ENCODE measurements at places on chromosomes 13 and 19.

GRCh38 chr19:19602136-19602712 is 16.3 kb downstream of the PBX4 start:
- peak; percentile 51 for DNase-seq

GRCh38 chr13:50485979-50486935 is 357.2 kb downstream of the DLEU7 start:
- DNase-seq, result no peak

- DNase-seq, result no peak
Measured at GRCh38 chr19:51156710-51157109, 14.6 kb downstream of the SIGLEC7 start.

DNA sequence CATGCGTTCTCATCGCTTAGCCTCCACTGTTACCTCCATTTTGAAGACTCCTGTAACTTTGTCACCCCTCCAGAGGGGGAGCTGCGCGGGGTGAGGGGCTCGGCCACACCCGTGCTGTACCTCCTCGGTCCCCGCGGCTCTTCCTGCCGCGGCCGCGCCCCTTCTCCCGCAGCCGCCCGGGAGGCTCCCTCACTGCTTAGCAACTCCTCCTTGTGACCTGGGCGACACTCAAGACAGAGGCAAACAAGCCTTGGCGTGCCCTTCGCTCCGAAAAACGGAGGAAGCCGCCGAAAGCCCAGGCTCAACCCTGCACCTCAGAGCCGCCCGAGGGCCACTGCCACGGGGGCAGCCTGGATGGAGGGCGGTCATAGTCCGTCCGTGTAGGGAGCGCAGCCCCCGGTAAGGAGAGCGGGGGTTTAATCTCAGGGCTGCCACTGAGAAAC is 494.3 kb downstream of the FOXO1 start:
- DNase-seq, result no peak

DNA sequence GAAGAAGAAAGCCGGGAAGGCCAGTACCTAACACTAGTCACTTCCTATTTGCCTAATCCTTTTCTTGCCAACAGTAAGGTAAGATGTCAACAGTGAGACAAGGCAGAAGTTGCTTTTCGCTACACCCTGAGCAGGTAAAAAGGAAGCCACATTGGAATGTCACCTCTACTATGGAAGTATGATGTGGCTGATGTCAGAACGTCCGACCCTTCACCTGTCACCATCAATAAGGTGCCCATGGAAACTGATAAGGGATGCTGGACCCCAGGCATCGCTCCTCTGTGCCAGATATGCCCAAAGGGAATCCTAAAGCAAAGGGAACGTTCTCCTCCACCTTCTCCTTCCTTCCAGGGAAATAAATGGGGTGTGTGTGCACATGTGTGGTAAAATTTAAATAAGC is 34.3 kb downstream of the COL4A1 start:
- DNase-seq, result no peak

- DNase-seq, result no peak
Measured at GRCh38 chr19:42634409-42635232, 39.9 kb upstream of the CEACAM8 start.

GRCh38 chr13:51267622-51268021 is 45.4 kb downstream of the FAM124A start:
- no peak for DNase-seq

- DNase-seq, result no peak
Measured at GRCh38 chr13:23504180-23504579, 66.0 kb upstream of the TNFRSF19 start.

DNA sequence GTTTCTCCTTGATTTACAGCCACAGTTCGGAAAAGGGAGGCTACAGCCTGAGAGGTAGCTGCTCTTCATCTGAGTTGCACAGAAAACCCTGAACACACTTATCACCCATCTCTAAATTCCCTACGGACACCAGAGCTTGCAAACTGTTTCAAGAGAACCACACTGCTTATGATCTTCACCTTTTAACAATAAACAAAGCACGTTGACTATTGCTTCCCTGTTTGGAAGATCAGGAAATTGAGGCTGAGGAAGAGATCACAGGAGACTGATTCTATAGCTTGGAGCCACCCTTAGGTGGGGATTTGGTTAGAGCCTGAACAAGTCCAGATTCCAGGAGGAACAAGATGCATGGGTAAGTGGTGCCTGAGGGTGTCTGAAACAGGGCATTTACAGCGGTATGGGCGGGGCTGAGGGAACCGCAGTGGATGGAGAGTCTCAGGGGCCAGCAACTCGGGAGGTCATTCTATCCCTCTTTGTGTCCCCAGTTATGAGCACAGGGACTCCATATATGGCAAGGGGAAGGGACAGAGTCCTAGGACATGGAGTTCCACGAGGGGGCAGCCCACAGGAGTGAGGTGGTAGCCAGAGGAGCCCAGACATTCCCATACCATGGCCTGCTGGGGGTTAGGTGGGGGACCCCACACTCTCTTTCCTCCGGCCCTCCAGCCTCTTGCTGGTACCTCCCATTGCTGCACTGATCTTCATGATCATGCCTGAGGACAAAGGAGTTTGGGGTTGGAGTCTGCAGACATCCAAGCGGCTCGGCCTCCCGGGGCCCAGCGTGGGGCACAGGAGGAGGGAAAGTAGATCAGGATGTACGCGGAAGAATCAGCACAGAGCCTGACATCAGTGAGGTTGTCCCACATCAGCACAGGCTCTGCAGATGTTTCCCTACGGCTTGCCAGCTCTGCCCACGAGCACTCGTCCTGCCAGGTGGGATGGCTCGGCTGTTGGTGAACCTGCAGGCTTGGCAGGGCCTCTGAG is 162.3 kb upstream of the ZNF536 start:
- no peak for DNase-seq

GRCh38 chr13:37091835-37092234 is 13.6 kb downstream of the CSNK1A1L start:
- DNase-seq, result no peak

DNA sequence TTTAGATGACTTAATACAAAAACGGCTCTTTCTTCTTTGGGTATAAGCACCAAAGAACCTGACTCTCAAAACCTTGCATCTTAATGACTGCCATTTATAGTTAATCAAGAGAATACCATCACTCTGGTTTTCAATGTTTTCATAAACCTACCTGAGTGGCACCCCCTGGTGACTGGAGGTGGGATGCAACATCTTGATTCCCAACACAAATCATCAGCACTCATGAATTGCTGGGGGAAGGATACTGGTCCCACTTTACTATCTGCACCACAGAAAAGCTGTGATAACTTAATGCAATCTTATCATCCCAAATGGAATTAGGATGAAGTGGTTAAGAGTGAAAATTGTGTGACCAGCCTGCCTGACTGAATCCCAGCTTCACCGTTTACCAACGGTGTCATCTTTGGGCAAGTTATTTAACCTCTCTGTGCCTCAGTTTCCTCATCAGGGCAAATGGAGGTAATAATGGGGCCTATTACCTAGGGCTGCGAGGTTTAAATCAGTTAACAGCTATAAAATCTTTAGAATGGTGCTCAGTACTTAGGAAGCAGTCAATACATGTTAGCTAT is 366.4 kb downstream of the KLF12 start:
- peak; percentile 44 for DNase-seq

GRCh38 chr19:21934593-21934992 is 76.2 kb downstream of the ZNF208 start:
- no peak for DNase-seq

- DNase-seq, result peak; percentile 92
Measured at GRCh38 chr19:55624109-55625003, at the start of gene ZNF784. ZNF784 (minus strand) TSS chr19:55624566; CDS start chr19:55624561, 5 bp downstream.

DNA sequence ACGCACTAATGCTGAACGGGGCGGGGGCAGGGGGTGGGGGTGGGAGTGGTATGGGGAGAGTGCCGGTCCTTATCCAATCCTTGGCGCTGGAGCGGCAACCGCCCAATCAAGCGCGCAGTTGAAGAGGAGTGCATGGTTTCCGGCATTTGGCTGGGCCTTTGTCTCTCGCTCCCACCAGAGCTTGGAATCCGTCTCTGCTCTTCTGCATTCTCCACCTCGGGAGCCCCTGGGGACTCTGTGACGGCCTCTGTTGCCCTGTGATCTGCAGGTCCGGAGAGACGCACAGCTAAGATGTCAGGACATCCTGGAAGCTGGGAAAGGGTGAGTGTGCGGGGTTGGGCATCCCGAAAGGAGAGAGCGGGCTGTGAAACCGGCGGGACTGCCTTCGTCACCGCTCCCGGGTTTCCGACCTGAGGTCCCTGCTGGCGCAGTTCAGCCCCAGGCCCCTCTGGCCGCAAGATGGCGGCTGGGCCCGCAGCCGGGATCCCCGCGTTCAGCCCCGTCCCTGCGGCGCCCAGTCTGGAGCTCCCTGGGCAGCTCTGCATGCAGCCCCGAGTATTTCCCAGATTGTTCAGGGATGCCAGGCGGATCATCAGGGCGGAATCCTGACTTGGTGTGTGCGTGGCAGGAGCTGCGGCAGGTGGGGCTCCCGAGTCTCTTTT is 53.6 kb upstream of the ZNF254 start:
- peak; percentile 95 for DNase-seq

DNA sequence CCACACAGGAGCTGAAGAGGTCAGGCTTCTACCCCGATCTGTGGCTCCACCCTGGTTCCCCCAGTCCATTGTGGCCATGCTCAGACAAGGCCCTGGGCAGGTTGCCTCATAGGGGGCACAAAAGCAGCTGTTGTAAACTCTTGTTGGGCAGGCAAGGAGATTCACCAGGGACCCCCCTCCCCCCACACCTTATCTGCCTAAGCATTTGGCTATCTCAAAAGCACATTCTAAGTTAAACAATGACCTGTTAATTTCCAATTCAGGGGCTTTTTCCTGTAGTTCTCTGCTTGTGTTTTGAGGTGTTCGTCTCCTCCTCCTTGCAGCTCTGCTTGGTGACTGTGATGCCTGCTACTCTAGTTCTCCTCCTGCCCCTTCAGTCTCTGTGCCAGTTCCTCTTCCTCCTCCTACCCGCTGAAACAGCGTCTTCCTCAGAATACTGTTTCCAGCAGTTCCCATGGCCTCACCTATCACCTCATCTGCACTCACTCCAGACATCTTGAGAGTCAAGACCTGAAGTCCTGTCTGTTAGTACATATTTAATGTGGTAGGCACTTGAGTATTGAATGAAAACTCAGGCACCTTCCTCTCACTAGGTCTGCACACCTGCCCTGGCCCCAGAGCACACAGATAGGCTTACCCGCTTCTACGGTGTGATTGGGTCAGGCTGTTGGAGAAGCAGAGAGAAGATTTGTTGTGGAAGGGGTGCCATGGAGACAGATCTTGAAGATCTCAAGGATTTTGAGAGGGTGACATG is 31.7 kb downstream of the SPATA13 start:
- no peak for DNase-seq

DNA sequence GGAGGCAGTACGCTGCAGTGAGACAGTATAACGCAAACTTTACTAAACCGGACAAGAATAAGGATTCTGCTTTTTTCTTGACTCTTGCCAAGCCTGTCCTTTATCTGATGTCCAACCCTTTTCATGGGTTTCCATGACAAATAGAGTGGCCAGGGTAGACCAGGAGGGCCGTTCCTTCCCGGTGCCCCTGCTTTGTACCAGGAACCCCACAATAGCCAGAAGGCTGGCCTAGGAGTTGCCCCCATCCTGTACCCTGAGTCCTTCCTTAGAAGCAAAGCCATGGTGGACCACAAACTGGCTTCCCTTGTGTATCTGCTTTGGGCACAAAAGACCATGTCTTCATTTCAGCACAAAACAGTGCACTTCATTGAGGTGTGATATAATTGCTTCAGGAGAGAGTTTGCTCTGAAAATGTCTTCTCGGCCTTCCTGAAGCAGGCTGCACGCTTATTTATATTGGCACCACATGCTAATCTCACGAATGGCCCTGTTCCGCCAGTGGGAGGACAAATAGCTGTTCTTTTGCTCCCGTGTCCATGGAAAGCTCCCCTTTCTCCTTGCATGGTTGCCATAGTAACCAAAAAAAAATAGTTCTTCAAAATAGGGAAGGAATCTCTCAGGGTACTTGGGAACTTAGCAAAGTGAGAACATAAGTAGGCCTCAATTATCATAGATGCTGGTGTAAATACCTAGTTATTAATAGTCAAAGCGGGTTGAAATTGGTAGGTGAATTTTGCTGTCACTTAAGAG is 222.1 kb downstream of the ZIC5 start:
- no peak for DNase-seq

DNA sequence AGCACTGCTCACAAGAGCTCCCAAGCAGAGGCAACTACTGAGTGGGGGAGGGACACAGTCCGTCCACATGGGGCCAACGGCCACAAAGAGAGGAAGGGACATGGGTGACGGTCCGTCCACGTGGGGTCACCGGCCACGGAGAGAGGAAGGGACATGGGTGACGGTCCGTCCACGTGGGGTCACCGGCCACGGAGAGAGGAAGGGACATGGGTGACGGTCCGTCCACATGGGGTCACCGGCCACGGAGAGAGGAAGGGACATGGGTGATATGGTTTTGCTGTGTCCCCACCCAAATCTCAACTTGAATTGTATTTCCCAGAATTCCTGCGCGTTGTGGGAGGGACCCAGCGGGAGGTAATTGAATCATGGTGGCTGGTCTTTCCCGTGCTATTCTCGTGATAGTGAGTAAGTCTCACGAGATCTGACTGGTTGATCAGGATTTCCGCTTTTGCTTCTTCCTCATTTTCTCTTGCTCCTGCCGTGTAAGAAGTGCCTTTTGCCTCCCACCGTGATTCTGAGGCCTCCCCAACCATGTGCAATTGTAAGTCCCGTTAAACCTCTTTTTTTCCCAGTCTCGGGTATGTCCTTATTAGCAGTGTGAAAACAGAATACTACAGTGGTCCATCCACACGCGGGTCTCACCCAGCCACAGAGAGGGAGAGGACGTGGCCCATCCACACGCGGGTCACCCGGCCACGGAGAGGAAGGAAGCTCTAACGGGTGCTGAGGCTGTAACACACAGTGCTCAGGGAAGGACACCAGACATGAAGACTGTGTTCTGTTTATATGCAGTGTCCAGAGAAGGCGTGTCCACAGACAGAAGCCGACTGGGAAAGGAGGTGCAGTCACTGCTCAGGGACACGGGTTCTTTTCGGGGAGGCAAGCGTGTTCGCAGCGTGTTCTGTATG is 48.5 kb downstream of the GAS6 start:
- no peak for DNase-seq

DNA sequence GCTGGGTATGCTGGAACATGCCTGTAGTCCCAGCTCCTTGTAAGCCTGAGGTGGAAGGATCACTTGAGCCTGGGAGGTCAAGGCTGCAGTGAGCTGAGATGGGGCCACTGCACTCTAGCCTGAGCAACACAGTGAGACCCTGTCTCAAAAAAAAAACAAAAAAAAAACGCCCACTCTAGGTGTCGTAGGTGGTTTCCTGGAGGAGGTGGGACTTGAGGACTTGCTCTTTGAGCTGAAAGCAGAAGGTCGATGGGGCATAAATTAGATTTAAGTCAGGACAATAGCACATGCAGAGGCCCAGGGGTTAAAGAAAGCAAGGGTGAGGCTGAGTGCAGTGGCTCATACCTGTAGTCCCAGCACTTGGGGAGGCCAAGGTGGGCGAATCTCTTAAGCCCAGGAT is 12.9 kb upstream of the ILF3 start:
- DNase-seq, result no peak

- peak; percentile 88 for DNase-seq
Measured at GRCh38 chr19:934865-935479, 9.1 kb downstream of the ARID3A start.

DNA sequence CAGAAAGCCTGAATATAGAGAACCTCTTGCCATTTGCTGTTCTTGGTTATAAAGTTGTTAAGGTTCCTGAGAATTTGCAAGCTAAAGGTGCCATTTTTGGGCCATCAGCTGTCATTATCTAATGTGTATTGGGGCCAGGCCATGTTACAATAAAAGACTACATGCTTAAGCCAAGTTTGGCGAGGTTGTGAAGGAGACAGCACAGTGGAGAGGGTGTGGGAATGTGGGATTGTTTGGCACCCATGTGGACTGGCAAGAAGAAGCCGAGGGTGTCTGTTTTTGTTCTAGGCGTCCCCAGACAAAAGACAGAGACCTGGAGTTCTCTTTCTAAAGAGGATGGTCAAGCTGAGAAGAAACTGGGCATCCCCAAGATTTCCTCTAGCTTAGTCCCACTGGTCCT is 64.7 kb downstream of the ZNF44 start:
- DNase-seq, result no peak
